Astrocyte of the spinal cord (primary cell): ENCODE measurements at places on chromosomes 11 and 22.

- no peak for DNase-seq
These were observed 57.3 kb downstream of the KIRREL3 start for GRCh38 chr11:126943316-126943715.

- peak; percentile 32 for DNase-seq
These were observed 1.0 kb downstream of the ADAMTS15 start for GRCh38 chr11:130449310-130449990.

- DNase-seq: no peak
These were observed 125.1 kb downstream of the WT1 start for GRCh38 chr11:32310214-32310601.

DNA sequence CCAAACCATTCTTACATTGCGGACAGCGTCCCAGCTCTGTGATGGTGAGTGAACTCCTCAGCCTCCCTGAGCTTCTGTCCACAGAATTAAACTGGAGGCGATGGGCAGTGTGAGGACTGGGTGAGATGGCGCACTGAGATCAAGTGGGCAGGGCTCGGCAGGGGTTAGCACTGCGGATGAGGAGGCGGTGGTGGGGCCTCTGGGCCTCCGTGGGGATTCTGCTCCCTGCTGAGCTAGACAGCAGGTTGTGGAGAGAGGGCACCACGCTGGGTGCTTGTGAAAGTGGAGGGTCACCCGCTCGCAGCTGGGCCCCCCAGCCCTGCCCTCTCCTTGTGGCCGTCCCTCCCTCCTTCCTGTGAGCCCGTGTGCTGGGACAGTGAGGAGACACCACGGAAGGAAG lies 25.6 kb upstream of the PARVG start:
- DNase-seq: no peak

DNA sequence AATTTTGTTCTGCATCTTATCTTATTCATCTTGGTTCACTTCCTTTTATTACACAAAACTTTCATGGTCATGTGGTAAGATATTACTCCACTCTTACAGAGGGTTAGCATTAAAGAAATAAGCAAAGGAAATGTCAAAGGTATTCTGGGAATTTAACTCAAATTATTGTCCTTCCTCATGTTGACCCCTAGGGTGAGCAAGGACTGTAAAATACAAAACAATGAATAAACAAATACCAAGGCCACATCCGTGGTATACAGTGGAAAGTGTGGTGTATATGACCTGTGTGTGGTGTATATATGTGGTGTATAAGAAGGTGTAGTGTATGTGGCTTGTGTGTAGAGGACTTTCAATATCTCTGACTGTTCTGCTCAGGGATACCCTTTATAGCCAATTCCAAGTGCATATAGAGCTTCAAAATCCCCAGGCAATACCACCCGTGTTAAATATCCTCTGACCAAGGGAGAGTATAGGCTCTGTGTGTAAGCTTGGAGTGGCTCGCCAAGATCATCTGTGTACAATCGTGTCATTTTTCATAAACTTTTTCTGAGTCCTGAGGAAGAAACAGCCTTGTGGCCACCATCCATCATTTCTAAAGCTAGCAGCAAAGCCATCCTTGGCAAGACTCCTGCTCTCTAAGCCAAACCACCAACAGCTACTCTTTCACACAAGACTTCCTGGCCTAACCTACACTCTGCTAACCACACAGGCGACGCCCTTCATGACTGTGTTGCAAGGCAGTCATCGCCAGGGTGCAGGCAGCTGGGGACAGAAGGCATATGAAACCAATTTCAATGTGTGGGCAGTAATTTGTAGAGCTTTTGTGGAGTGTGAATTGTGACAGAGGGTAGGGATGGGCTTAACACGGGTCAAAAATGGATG lies 548.0 kb downstream of the ETS1 start:
- peak; percentile 90 for DNase-seq

DNA sequence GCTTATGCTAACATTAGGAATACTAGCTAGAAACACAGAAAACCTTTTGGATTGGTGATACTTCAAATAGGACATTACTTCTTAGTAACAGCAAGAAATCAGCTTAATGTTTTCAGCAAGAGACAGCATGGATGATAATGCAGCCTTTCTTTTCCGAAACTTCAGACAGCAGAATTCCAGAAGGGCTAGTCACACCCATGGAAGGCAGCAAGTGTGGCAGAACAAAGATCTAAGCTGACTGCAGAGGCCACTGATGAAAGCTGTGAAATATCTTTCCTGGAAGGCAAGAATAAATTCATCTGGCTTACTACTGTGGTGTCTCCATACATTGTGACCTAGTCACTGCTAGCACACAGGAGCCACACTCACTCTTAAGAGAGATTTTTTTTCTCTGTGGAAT lies 100.3 kb downstream of the CCDC83 start:
- DNase-seq: peak; percentile 76

GRCh38 chr22:27995801-27996528 lies 76.9 kb upstream of the PITPNB start:
- no peak for DNase-seq

DNA sequence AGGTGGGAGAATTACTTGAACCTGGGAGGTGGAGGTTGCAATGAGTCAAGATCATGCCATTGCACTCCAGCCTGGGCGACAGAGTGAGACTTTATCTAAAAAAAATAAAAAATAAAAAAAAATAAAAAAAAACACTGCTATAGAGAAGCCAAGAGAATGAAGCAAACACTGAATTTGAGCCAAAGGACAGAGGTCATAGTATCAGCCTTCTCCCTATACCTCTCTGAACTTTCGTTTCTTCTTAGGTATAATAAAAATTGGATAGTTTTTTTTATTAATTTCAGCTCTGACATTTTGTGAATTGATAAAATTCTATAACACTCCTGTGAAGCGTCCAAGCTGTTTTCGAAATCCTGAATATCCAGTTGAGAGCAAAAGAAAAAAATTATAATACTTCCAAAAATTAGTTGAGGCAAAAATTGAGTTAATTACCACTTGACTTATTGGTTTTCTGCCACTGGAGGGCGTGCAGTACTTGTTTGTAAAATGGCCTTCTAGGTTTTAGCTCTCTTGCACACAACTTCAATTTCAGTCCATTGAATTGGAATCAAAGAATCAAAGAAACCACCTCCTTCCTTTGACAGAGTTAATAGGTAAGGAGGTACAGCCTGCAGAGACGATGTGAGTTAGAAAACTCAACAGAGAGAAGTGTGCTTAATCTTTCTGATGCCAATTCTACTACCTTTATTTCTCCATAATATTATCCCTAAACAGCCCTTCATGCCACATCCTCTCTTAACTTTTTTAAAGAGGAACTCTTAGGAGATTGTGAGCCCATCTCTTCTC lies 143.2 kb downstream of the BBOX1 start:
- peak; percentile 79 for DNase-seq

- DNase-seq: no peak
These were observed 1932.2 kb upstream of the RAG2 start for GRCh38 chr11:38530226-38530625.

DNA sequence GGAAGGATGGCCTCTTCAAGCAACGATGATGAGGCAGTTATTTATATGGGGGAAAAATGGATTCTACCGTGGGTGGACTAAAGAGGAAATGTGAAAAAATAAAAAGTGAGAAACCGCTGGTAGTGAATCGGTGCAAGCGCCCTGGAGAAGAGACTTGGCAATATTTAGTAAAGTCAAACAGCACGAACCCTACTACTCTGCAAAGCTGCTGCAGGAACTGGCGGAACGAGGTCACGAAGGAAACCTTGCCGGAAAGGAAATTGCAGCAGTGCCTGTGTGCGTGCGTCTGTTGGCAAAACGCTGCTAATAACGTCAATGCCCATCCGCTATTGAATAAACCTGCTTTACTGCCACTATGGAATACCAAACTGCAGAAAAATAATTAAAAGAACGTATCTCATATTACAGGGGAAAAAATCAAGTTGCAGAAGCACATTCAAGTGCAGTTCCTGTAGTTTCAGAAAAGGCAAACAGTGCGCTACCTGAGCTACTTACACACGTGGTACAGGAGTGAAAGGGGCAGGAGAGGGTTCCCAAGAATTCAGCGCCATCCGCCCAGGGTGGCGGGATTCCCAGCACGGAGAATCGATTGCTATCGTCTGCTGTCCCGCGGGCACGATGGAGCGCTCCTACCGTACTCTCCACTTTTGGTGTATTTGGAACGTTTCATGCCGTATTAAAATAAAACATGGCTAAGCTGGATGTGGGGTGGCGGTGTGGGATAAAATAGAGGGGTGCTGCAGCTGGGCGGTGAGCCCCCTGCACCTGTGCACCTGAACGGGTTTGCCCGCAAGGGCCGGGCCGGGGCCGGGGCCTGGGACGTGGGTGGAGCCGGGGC lies 585 bp upstream of the NADSYN1 start:
- DNase-seq: peak; percentile 24

- no peak for DNase-seq
These were observed 11.0 kb upstream of the SPTBN2 start for GRCh38 chr11:66739983-66740382.

- peak; percentile 73 for DNase-seq
These were observed 931 bp downstream of the CADM1 start for GRCh38 chr11:115503083-115503885.
